HFF-Myc (cell line): ENCODE measurements at places on chromosomes 1 and 21.
A peak's percentile ranks its signal among the peaks of the same experiment; 100 is the strongest.

- no peak for DNase-seq
Measured at GRCh38 chr21:26769613-26770188, 75.5 kb downstream of the ADAMTS1 start.

GRCh38 chr1:154749078-154749760 lies 120.9 kb downstream of the KCNN3 start:
- no peak for DNase-seq

DNA sequence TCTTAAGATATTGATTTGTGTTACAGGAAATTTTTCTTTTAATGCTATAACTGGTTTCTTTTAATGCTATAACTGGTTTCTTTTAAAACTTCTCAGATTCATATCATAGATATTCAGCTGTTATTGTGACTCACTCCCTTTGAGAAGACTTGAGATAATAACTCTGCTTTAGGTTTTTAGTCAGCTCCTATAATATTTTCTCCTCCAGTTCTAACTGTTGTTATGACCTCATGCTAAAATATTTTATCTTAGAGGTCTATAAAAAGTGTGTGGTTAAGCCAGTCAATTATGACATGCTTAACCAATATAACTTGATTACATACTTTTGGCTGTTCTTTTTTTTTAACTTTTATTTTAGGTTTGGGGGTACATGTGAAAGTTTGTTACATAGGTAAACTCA lies 280.2 kb downstream of the PTGER3 start:
- no peak for DNase-seq

GRCh38 chr1:117531222-117531621 lies 74.6 kb upstream of the TENT5C start:
- DNase-seq, result no peak

DNA sequence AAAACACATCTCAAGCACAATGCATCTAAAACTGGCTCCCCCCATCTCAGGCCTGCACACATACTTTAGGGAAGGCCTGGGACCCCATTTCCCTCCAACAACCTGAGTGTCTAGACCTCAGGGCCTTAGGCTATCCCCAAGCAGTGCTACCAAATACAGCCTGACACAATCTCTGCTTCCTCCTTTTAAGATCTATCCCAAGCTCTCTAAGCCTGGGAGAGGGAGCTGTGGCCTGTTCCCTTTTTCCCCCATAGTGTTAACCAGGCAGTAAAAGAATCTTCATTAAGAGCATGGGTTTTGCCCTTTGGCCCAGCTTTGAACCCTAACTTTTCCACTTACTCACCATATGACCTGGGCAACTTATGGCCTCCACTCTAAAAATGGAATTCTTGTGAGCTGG lies 10.8 kb upstream of the COL8A2 start:
- DNase-seq, result no peak

- no peak for DNase-seq
Measured at GRCh38 chr1:34186741-34187494, 10.2 kb downstream of the C1orf94 start.

- no peak for DNase-seq
Measured at GRCh38 chr1:156602557-156602993, 1.3 kb upstream of the GPATCH4 start.

- DNase-seq, result no peak
Measured at GRCh38 chr21:37765221-37765900, 150.9 kb downstream of the KCNJ6 start.

GRCh38 chr21:41349619-41350390 lies 12.0 kb upstream of the MX2 start:
- DNase-seq, result no peak

- no peak for DNase-seq
Measured at GRCh38 chr1:30273456-30273855, 449.9 kb downstream of the MATN1 start.

DNA sequence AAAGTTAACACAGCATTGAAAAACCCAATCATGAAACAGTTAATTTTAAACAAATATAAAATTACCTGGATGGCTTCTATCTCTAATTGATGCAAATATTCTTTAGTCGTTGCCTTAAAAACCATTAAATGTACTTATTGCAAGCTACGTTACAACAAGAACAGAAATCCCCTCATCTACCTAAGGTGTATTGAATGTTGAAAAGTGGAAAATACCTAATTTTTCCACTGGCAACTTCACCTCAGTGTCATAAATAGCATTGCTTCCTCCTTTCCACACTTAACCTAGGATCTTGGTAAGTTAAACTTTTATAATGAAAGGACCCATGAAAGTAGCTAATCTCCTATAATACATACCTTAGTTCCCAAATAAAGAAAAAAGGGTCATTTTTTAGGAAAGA lies 5.4 kb downstream of the GADD45A start:
- no peak for DNase-seq

- peak; percentile 21 for DNase-seq
Measured at GRCh38 chr1:232149287-232150201, 480.4 kb downstream of the SIPA1L2 start.

- DNase-seq, result no peak
Measured at GRCh38 chr1:153796786-153797659, 21.8 kb downstream of the SLC27A3 start.

GRCh38 chr21:18622383-18622782 lies 218.8 kb upstream of the TMPRSS15 start:
- DNase-seq, result no peak

DNA sequence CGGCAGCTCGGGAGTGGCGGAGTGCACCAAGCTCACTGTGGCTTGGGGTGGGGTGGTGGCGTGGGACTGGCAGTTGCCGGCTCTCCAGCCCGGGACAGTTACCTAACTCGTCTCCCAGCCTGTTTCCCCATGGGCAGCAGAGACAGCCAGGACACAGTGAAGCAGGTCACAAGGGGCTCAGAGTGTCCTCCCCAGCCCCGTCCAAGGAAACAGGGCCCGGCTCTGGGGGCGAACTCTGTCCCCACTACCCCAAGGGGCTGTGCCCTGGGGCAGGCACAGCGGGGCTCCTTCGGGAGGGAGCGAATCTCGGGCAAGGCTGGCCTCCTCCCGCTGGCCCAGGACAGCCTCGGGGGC lies 759 bp downstream of the GPR157 start:
- no peak for DNase-seq

- DNase-seq, result no peak
Measured at GRCh38 chr1:246200738-246201137, 306.3 kb downstream of the SMYD3 start.

- no peak for DNase-seq
Measured at GRCh38 chr1:179754041-179754624, 11.0 kb downstream of the FAM163A start.

DNA sequence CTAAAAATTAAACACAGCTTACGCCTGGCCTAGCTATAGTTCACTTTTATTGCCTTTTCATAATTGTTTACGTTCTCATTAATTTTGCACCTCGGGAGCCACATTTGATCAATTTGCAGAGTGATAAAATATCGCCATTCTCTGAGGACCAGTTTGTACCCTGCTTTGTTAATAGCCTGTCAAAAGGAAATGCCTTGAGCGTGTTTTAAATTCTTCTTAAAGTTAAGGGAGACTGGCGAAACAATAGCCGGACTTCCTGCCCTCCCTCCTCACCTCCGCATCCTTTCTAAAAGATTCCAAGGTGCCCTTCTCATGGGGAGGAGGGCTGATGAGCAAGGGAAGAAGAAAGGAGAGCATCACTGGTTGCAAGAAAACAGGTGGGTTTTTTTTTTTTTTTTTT lies 271.6 kb downstream of the KCNJ6 start:
- no peak for DNase-seq

DNA sequence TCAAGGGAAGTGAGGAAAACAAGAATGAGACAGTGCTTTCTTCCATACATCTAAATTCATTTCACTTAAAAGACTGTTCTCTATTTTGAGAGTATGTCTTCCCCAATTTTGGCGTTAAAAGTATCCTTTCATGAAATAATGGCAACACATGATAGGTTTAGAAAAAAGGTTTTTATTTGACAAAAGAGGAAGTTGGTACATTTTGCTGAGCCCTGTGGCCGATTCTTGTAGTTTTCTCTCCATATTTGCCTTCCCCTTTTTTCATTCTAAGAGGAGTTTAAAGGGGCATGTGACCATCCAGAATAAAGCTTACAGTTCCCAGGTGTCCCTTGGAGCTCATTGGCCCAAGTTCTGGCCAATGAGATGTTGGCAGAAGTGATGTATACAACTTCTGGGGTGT lies 140.4 kb upstream of the KCNE2 start:
- no peak for DNase-seq

- no peak for DNase-seq
Measured at GRCh38 chr1:41953291-41953690, 34.6 kb upstream of the HIVEP3 start.

DNA sequence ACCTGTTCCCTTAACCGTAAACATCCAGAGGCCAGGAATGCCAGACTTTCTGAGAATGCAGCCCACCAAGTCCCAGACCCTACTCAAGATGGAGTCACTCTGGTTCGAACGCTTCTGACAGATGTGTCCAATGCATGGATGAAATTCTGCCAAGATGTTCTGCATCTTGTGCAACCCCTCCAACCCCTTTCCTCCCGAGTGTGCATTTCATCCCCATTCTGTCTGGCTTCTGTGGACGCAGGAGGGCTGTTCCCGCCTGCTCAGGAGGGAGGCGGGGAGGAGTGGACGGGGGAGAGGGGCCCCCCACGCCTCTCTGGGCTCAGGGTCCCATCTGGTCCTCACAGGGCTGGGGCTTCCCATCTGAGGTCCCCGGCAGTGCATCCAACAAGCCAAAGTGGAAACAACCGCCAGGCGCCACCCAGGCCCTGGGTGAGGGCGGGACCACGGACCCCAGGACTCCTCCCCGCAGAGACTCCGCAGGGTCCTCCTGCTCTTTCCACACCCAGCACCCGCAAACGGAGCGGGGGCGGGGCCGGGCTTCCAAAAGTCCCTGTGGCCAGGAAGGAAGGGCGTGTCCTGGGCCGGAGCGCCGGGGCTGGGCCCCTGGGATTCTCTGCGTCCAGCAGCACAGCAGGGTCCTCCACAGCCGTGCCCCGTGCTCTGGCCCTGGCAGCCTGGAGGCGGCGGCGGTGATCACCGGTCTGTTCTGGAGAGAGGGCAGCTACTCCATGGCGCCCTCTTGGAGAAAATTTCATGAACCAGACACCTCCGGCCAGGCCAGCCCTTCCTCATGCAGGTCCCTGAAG lies 27.8 kb upstream of the SUMO3 start:
- no peak for DNase-seq

DNA sequence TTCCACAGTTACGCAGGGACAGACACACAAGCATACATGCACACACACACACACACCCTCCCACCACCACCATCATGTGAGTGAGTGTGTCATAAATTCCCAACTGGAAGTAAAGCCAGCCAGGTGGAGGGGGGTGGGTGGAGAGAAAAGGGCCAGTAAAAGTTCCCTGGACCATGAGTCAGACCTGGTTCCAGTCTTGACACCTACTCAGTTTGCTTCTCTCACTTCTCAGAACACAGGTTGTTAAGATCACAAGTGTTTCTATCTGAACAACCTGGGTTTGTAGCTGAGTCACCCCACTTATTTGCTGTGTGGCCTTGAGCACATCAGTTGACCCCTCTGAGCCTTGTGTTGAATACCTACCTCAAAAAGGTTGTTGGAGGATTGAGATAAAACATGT lies 9.6 kb downstream of the EPHA10 start:
- DNase-seq, result no peak

- DNase-seq, result no peak
Measured at GRCh38 chr1:20708891-20709290, 8.9 kb downstream of the KIF17 start.

GRCh38 chr1:28755701-28756100 lies 19.0 kb downstream of the YTHDF2 start:
- no peak for DNase-seq

DNA sequence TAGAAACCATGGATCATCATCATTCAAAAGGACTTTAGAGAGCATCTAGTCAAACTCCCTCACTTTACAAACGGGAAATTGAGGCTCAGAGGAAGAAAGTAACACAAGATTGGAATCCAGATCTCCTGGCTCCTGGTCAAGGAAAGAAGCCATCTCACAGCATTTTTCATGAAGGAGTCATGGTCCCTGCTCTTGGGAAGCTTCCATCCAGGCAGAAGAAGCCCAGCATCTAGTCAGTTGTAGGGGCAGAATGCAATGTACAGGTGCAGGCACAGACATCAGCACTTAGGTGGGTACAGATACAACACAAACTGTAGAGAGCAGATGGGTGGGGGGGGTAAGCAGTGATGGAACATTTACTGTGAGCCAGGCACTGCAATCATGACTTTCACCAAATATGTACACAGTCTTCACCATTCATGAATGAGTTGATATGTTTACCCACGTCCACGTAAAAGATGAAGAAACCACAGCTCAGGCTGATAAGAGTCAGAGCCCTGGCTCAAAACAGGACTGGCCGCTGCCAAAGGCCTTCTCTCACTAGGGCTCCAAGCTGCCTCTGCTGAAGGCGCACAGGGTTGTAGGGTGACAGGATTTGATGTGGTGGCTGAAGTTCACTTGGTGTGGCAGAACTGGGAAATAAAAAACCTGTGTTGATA lies 44.0 kb downstream of the OPTC start:
- DNase-seq, result no peak
